ENCODE measurements at places on chromosomes 5 and 9.

DNA sequence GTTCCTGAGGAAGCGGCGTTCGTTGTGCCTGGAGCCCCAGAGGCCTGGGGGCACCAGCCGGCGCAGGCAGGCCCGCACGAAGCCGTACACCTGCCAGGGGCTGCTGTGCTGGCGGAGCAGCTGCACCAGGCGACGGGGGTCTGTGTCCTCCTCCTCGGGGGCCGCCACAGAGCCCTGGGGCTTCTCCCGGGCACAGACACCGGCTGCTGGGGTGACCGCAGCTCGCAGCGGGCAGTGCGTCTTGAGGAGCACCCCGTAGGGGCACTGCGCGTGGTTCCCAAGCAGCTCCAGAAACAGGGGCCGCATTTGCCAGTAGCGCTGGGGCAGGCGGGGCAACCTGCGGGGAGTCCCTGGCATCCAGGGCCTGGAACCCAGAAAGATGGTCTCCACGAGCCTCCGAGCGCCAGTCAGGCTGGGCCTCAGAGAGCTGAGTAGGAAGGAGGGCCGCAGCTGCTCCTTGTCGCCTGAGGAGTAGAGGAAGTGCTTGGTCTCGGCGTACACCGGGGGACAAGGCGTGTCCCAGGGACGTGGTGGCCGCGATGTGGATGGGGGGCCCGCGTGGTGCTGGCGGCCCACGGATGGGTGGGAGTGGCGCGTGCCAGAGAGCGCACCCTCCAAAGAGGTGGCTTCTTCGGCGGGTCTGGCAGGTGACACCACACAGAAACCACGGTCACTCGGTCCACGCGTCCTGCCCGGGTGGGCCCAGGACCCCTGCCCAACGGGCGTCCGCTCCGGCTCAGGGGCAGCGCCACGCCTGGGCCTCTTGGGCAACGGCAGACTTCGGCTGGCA lies 1.3 kb downstream of the TERT start:
- DNase-seq, result no peak

DNA sequence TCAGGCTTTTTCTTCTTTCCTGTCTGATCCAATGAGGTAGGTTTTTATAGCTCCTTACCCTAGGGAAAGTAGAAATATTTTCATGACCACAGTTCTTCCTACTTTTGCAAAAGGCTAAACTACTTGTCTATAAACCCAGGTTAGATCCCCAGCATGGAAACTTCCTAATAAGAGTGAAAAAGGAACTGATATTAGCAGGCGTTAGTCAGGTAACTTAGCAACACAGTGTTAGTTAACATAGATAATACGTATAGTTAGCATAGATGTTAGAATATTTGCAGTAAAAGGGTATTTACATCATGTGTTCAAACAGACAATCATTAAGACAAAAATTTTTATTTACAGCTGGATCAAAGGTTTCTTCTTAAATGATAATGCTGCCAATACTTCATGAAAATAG lies 162.9 kb upstream of the DAB2 start:
- DNase-seq, result no peak

- DNase-seq, result no peak
Measured at GRCh38 chr5:168204165-168204564, 87.3 kb upstream of the WWC1 start.

DNA sequence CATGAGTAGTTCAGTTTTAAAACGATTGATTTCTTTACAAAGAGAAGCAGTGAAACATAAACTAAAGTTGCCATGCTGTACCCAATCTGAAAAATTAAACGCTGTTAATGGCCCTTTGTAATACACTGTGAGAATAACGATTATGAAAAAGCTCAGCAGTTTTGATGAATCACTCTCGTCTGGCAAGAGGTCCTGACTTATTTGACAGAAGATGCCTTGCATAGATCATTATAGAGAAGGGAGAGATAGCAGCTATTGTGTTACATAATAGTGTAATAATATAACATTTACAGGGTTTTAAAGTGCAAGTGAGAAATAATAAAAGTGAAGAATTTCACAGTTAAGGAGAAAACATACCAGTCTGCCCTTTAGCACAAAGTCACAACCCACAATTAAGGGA lies 361.5 kb upstream of the CDH10 start:
- no peak for DNase-seq

DNA sequence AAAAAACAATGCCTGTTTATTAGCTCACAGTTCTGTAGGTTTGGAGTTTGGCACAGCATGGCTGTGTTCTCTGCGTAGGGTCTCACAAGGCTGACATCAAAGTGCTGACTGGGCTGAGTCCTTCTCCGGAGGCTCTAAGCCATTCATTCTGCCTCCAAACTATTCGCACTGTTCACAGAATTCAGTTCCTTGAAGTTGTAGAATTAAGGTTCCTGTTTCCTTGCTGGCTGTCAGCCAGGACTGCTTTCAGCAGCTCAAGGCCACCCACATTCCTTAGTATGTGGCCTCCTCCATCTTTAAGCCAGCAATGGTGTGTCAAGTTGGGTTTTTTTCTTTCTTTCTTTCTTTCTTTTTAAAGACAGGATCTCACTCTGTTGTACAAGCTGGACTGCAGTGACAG lies 161.9 kb downstream of the CDH6 start:
- DNase-seq, result no peak

GRCh38 chr5:39876146-39876545 lies 451.4 kb upstream of the DAB2 start:
- DNase-seq, result no peak

GRCh38 chr9:115107701-115108100 lies 10.3 kb downstream of the TNC start:
- DNase-seq, result no peak

GRCh38 chr9:33311953-33312352 lies 21.6 kb downstream of the NFX1 start:
- DNase-seq, result no peak
